ENCODE measurements at places on chromosomes 12 and 14.

GRCh38 chr12:106739318-106739717 is 35.2 kb upstream of the RIC8B start:
- DNase-seq = no peak

- peak; percentile 58 for DNase-seq
These were observed 1.0 kb upstream of the SAMD4A start for GRCh38 chr14:54565785-54566409.

GRCh38 chr12:69252033-69252432 is 12.7 kb downstream of the CPSF6 start:
- no peak for DNase-seq

DNA sequence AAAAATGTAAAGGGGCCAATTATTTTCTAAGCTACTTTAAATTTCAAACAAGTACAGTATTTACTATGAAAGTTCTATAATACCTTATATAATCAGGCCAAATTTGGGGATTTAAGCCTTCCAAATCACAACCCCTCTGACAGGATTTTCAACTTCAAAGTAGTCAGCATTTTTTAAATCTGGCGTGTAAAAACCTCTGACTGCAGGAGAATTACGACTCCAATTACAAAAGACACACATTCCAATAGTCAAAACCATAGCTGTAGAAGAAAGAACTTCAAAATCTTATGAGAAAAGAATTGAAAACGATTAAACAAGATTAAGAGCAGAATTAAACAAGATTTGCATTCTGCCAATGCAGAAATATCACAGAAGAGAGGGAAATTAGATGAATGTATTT is 12.7 kb downstream of the OSBPL8 start:
- no peak for DNase-seq

GRCh38 chr12:46460682-46461210 is 88.2 kb upstream of the SLC38A2 start:
- no peak for DNase-seq

- no peak for DNase-seq
These were observed 331.4 kb downstream of the MED13L start for GRCh38 chr12:115946092-115946491.

- no peak for DNase-seq
These were observed 54.5 kb downstream of the PPP2R5C start for GRCh38 chr14:101815994-101816393.

- DNase-seq = no peak
These were observed 43.6 kb upstream of the NAA30 start for GRCh38 chr14:57346741-57347140.

DNA sequence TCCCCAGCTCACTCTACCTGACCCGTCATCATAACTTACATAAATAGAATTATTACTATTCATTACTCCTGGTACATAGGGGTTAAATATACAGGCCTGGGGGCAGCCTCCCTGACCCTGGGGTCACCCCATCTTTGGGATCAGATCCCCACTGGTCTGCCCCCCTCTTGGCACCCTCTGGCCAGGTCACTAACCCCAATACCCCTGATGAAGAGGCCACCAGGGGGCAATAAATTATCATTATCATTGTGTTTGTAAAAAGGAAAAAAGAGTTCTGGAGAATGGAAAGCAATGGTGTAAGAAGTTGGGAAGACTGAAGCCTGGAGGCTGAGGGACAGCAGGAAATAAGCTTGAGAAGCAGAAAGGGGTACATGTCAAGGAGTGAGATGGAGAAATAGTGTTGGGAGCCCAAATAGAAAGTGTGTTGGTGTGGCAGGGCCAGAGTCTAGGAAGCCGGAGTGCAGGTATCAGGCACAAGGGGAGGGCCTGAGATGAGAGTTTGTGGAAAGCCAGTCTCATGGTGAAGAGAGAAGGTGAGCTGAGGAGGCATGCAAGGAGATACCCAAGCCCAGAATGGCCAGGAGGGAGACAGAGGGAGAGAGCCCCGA is 6.1 kb upstream of the AAAS start:
- DNase-seq = no peak

DNA sequence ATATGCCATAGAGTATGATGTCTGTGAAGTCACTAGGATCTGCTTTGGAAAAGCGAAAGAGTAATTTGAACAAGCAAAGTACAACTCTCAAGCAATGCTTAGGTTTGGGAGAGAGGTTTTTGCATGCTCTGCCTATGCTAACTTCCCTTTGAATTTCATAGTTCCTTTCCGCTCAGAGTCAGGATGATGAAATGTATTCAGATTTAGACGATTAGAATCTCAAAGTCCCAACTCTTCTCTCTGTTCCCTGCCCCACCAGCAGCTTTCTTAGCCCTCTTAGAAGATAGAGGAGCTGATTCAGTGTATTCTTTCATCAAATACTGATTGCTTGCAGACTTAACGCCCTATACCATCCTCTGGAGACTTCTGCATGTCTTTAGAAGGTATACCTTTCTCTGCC is 11.5 kb downstream of the RAB5B start:
- no peak for DNase-seq

DNA sequence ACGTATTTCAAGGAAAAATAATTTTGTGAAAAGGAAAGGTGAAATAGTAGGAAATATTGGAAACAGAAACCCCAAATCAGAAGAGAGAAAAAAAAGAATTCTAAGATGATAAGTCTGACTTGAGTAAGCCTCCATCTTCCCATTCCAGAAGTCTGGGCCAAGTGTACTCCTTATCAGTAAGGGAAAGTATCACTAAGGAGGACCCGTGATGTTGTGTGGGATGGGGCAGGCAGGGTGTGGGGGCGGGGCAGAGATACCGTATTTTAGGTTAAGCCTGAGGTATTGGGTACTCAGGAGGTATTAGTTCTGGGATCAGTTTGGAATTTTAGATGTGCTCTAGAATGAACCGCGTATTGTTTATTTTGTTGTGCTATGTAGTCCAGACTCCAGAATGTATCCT is 33.8 kb upstream of the PSMA6 start:
- DNase-seq = no peak

DNA sequence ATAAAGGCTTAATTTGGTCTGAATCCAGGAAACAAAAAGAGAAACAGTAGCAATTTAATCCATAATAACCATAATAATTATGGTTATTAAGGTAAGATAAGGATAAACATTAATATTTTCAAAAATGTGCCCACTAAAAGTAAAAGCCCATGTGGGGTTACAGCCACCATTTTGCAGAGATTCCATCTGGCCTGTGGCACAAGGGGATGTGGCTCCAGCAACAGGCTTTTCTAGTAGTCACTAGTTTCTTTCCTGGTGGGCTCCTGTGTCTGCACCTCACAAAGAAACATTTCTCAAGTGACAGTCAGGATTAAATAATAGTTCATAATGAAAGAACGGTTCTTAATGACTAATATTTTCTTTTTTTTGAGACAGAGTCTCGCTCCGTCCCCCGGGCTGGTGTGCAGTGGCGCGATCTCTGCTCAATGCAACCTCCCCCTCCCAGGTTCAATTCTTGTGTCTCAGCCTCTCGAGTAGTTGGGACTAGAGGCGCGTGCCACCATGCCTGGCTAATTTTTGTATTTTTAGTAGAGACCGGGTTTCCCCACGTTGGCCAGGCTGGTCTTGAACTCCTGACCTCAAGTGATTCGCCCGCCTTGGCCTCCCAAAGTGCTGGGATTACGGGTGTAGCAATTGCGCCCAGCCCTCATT is 32.2 kb downstream of the GPR19 start:
- DNase-seq = no peak

GRCh38 chr12:93242154-93242972 is 135.4 kb upstream of the NUDT4 start:
- DNase-seq = no peak

DNA sequence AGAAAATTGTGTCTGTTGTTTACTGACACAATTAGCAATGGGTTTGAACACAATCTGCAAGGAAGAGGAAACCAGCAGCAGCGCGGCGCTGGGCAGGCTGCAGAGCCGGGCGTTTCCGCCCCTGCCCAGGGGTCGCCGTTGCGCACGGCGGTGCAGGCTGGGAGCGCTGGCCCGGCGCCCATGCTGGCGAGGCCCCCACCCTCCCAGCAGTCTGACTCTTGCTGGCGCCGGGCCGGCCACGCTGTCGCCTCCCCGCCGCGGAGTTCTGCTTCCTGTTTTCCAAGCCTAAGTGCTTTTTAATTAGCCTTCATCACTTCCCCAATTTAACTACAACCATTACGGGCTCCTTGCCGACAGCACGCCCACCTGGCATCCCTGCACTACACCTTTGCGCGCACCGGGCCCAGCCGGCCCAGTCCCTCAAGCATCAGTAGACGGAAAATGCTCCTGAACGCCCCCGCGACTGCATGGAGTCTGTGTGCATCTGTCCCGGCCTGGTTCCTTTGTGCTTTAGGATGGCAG is 212.1 kb downstream of the GXYLT1 start:
- no peak for DNase-seq

DNA sequence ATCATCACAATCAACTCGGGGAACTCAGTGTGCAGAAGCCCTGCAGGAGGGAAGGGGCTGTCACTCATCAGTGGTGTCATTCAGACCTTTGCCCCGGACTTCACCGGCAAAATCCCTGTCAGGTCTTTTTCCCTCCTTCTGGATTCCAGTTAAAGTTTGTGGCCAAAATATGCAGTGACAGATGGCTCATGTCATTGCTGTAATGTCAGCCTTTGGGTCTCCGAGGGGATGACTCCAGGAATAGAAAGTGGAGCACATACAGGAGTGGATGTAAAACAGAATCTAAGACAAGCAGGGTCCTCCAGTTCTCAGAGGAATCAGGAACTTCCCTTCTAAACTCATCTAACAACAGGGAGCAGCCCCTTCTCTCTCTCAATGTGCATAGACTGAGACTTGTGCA is 130.3 kb upstream of the RASSF8 start:
- no peak for DNase-seq

DNA sequence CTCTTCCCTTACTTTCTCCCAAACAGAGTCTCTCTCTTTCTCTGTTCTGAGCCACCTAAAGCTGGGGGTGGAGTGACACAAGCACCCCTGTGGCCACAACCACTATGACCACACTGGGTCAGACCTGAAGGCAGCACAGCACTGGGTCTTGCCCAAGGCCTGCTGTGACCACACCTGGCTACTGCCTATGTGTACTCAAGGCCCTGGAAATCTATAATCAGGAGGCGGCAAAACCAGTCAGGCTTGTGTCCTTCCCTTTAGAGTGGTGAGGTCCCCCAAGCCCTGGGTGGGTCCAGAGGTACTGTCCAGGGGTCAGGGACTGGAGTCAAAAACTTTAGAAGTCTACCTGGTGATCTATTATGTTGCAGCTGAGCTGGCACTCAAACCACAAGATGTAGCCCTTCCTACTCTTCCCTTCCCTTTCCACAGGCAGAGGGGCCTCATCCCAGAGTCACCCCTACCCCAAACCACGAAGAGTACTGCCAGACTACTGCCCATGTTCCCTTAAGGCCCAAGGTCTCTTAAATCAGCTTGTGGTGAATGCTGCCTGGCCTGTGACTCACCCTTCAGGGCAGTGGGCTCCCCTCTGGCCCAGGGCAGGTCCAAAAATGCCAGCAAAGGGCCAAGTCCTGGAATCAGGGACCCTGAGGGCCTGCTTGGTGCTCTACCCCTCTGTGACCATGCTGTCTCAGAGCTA is 179.8 kb upstream of the DYRK2 start:
- DNase-seq = no peak

- no peak for DNase-seq
These were observed 13.0 kb downstream of the TMEM52B start for GRCh38 chr12:10191865-10192264.

DNA sequence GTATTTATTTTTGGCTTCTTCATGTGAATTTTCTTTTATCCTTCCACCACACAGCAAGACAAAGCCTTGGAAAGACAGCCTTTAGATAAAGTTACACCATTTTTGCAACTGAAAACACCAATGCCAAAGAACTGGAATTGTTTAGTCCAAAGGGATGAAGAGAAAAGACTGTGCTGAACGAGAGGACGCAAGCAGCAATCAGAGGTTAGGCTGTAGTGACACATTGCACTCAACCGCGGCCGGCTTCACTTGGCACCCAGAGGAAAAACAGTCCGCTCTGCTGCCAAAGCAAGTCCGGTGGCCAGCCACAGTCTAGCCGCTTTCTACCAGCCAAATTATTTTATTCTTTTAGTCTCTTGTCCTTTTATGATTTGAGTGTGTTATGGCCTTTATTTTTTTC is 49.1 kb upstream of the KCNJ8 start:
- DNase-seq = no peak

GRCh38 chr12:99658671-99659349 is 11.3 kb downstream of the GARIN6 start:
- no peak for DNase-seq

- DNase-seq = no peak
These were observed 61.8 kb downstream of the TESC start for GRCh38 chr12:117037289-117038022.

DNA sequence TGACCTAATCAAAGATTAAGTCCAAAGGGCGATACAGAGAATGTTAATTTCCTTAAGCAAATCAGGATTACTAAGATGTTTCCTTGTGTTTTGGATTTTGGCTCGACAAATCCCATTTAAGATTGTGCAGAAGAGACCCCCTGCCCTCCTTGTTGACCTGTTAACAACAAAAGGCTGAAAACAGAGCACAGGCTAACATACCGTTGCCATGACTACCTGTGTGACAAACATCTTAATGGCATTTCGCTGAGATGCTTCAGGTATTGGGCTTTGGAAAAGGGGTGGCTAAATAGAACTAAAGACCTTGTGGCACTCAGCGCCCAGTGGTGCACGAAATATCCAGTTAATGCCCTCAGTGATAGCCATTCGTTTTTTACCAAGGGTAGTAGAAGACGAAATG is 1532.3 kb upstream of the TMEM132C start:
- no peak for DNase-seq

- DNase-seq = no peak
These were observed 147.1 kb downstream of the MED13L start for GRCh38 chr12:116130431-116130830.

DNA sequence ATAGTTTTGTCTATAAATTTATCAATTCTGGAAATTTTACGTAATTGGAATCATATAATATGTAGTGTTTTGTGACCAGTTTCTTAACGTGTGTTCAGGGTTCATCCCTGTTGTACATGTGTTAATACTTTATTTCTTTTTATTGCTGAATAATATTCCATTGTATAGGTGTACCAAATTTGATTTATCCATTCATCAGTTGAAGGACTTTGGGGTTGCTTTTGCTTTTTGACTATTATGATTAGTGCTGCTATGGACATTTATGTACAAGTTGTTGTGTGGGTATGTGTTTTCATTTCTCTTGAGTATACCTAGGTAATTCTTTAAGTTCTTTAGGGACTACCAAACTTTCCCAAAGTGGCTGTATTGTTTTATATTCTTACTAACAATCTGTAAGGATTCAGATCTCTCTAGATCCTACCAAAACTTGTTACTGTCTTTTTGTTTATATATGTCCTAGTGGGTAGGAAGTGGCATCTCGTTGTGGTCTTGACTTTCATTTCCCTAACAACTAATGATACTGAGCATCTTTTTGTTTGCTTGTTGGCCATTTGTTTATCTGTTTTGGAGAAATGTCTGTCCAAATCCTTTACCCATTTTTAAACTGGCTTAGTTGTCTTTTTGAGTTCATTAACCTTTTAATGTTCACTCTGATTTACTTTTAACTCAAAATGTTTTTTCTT is 14.9 kb downstream of the VRK1 start:
- no peak for DNase-seq

GRCh38 chr12:44497044-44497443 is 379.1 kb downstream of the NELL2 start:
- no peak for DNase-seq
